ENCODE measurements at places on chromosomes 16 and 17.

GRCh38 chr16:85134076-85134788 lies 22.0 kb upstream of the CIBAR2 start:
- no peak for DNase-seq

GRCh38 chr16:14339694-14340093 lies 268.6 kb downstream of the MRTFB start:
- DNase-seq = no peak

GRCh38 chr17:45946841-45947256 lies 52.2 kb upstream of the STH start:
- no peak for DNase-seq

DNA sequence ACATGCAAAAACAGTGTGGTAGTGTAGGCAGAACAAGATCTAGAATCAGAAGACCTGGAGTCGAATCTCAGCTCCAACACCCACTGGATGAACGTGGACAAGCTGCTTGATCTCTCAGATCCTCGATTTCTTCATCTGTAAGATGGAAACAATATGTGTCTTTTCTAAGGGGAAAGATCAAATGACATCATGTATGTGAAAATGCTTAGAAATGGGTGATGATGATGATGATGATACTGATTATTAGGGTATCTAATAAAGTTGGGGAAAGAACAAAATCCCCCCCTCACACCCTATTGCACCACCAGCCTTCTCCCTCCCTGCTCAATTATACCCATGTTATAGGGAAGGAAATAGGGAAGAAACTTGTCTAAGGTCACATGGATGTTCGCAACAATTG lies 10.9 kb downstream of the DYNLL2 start:
- DNase-seq = no peak
